Activated naive CD8-positive, alpha-beta T cell treated with anti-CD3 and anti-CD28 coated beads, Interleukin-2, amount 10 ng/mL, durations not matched to agents 7 days and 5 days (primary cell): ENCODE measurements at places on chromosomes 12 and 14. TPM values are rescaled to one million over a fixed set of nuclear protein-coding genes. Genes with fewer than 3 reads are reported as not detected.

DNA sequence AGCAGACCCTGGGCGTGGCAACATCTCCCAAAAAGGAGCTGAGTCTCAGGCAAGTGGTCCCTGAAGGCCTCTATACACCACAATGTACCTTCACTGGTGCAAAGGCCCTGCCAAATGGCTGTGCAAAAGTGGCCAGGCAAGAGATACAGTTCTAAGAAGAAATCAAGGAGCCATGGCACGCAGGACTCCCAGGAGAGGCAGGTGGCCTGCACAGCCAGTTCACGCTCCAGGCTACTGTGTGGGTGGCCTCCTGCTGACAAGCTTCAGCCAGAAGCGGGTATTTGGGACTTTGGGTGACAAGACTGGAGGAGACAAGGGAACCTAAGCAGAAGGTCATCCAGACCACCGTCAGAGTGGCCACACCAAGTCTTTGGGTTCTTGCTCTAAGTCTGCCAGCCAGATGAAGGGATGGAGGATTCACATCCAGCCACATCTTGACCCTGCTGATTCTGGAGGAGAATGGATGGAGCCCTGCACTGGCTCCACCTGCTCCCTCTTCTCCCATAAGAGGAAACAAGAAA, 20.5 kb upstream of the ZFP36L1 start:
- H3K27me3 ChIP-seq = no peaks in the 10 kb centered on the region
- peak overlapping the region; percentile 84 for H3K4me3 ChIP-seq
- H3K27ac ChIP-seq = peak overlapping the region; percentile 89
- peaks cover 30% of the 10 kb centered on the region for H3K4me1 ChIP-seq
- no peak for DNase-seq
- peaks cover 1% of the 10 kb centered on the region for H3K36me3 ChIP-seq

Gene DCN
- not detected for total RNA-seq

DNA sequence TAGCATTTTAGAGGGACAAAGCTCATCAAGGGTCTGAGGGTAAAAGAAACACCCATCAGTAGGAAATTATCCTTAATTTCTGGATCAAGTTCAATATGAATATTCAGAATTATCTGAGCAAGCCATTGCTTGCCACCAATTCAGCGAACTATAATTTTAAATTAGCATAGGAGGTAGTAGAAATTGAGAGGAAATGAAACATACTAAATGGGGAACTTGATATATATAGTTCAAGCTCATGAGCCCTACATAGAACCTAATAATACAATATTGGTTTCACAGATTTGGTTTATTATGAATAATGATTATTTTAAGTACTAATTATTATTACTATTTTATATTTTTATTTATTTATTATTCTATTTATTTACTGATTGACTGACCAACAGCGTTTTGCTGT, 42.1 kb upstream of the GXYLT1 start:
- peaks cover 18% of the 10 kb centered on the region for H3K36me3 ChIP-seq
- no peak overlapping the region for H3K4me3 ChIP-seq
- no peaks in the 10 kb centered on the region for H3K27me3 ChIP-seq

Gene PRICKLE1
- 0.89 TPM for total RNA-seq

DNA sequence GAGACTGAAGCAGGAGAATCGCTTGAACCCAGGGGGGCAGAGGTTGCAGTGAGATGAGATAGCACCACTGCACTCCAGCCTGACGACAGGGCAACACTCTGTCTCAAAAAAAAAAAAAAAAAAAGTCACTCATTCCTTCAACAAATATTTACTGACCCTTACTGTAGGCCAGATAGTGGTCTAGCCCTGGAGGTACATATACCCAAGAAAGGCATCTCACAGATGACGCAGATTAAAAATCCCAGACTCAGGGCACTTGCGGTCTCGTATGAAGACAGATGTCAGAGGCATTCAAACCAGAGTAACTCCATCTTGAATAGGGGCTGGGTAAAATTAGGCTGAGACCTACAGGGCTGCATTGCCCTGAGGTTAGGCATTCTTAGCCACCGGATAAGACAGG, 44.8 kb downstream of the CLMN start:
- H3K27ac ChIP-seq = no peak overlapping the region
- H3K36me3 ChIP-seq = no peaks in the 10 kb centered on the region
- H3K4me1 ChIP-seq = peaks cover 3% of the 10 kb centered on the region
- H3K4me3 ChIP-seq = no peak overlapping the region
- H3K27me3 ChIP-seq = peaks cover 10% of the 10 kb centered on the region

Gene MGP
- total RNA-seq = 0.44 TPM

Gene TMEM30B
- 1.6 TPM for total RNA-seq

Gene B4GALNT1
- 0.65 TPM for total RNA-seq

DNA sequence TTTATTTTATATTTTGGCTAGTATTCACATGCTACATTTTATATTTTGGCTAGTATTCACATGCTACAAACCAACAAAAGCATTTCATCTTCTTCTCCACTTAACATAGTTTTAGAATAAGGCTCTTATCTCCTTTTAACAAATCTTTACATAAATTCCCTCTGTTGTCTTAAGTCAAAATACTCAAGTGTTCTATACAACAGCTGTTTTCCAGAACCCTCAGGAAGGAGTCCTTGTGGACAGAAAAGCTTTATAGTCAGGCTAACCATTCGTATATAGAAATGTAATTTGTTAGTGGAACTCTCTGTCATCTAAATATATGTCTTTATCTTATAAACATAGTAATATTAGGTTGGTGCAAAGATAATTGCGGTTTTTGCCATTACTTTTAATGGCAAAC, 191.0 kb upstream of the FLRT2 start:
- peaks cover 2% of the 10 kb centered on the region for H3K27me3 ChIP-seq
- H3K36me3 ChIP-seq = no peaks in the 10 kb centered on the region
- H3K27ac ChIP-seq = no peak overlapping the region
- no peak for DNase-seq
- no peaks in the 10 kb centered on the region for H3K4me1 ChIP-seq

DNA sequence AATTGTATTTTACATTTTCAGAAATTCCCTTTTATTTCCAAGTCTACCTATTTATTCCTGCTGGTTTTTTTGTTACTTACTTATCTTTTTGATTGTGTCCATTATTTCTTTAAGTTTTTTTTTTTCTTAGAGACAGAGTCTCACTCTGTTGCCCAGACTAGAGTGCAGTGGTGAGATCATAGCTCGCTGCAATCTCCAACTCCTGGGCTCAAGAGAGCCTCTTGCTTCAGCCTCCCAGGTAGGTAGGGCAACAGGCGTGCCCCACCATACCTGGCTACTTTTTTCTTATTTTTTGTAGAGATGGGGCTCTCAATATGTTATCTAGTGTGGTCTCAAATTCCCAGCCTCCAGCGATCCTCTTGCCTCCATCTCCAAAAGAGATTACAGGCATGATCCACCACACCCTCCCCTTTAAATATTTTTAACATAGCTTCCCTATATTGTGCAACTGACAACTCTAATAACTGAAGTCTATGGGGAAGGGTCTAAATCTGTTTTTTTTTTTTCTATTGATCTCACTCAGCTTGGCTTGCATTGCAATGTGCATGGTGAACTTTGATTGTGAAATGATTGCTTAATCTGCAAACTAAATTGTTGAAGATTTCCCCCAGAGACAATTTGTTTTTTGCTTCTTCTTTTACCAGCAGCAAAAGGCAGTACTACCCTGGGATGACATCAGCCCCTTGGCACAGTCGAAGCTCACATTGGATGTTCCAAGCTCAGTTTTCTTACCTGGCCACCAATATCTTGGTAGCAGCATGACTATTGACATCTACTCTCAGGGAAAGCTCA, 25.7 kb upstream of the COCH start:
- DNase-seq = no peak
- H3K27ac ChIP-seq = no peak overlapping the region
- peaks cover 42% of the 10 kb centered on the region for H3K27me3 ChIP-seq
- H3K36me3 ChIP-seq = no peaks in the 10 kb centered on the region

DNA sequence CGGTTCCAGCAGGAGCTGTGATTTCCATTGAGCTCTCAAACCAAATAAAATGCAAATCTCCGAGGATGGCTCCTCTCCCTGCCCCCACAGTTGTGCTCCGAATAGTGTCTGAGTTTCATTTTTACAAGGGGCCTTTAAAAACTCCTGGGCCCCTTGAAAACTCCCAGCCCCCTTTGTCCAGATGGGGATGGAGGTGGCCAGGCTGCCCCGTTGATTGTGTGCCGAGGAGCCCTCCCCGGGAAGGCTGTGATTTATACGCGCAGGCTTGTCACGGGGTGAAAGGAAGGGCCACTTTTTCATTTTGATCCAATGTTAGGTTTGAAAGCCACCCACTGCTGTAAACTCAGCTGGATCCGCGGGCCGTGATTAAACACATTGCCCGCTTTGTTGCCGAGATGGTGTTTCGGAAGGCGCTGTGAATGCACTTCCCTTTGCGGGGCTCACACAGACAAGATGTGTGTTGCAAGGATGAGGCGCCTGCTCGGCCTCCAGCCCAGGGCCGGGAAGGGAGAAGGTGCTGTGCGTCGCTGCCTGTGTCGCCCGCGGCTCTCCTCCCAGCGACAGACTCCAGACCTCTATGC, 98.8 kb downstream of the TMEM132C start:
- no peaks in the 10 kb centered on the region for H3K36me3 ChIP-seq
- H3K4me1 ChIP-seq = no peaks in the 10 kb centered on the region
- DNase-seq = no peak
- peaks cover 12% of the 10 kb centered on the region for H3K27me3 ChIP-seq
- H3K27ac ChIP-seq = no peak overlapping the region

DNA sequence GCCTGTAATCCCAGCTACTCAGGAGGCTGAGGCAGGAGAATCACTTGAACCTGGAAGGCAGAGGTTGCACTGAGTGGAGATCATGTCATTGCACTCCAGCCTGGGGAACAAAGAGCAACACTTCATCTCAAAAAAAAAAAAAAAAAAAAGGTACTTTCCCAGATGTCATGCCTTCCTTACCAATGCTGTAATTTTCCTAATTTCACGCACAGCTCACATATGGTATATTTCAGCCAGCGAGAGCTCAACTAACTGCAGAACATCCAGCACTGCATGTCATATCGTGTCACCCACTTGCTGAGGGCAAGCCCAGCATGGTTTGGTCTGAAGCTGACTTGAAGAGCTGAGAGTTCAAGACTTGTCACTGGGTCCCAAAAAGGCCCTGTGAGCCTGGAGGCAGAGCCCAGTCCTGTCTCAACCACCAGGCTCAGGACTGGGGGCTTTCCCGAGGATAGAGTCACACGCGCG, 29.0 kb downstream of the NFKBIA start:
- H3K27ac ChIP-seq = no peak overlapping the region
- no peaks in the 10 kb centered on the region for H3K36me3 ChIP-seq
- no peaks in the 10 kb centered on the region for H3K4me1 ChIP-seq
- H3K27me3 ChIP-seq = peaks cover 3% of the 10 kb centered on the region

Gene PLEKHH1
- total RNA-seq = 0.68 TPM

GRCh38 chr12:105483691-105484090, 153.2 kb downstream of the C12orf75 start:
- no peak for DNase-seq
- no peaks in the 10 kb centered on the region for H3K36me3 ChIP-seq
- no peak overlapping the region for H3K4me3 ChIP-seq
- no peaks in the 10 kb centered on the region for H3K27me3 ChIP-seq

- DNase-seq = no peak
- no peaks in the 10 kb centered on the region for H3K27me3 ChIP-seq
- H3K4me3 ChIP-seq = no peak overlapping the region
- no peak overlapping the region for H3K27ac ChIP-seq
- peaks cover 44% of the 10 kb centered on the region for H3K4me1 ChIP-seq
Measured at GRCh38 chr14:92678766-92679165, 69.7 kb downstream of the LGMN start.

Gene DHH
- 0.11 TPM for total RNA-seq

- peak overlapping the region; percentile 98 for H3K27ac ChIP-seq
- peaks cover 49% of the 10 kb centered on the region for H3K4me1 ChIP-seq
- peaks cover 4% of the 10 kb centered on the region for H3K36me3 ChIP-seq
- H3K27me3 ChIP-seq = no peaks in the 10 kb centered on the region
Measured at GRCh38 chr12:116136340-116136739, 141.2 kb downstream of the MED13L start.

- H3K27me3 ChIP-seq = peaks cover 4% of the 10 kb centered on the region
- DNase-seq = no peak
- no peak overlapping the region for H3K4me3 ChIP-seq
- peaks cover 9% of the 10 kb centered on the region for H3K4me1 ChIP-seq
Measured at GRCh38 chr12:131095826-131096680, 142.3 kb downstream of the ADGRD1 start.

DNA sequence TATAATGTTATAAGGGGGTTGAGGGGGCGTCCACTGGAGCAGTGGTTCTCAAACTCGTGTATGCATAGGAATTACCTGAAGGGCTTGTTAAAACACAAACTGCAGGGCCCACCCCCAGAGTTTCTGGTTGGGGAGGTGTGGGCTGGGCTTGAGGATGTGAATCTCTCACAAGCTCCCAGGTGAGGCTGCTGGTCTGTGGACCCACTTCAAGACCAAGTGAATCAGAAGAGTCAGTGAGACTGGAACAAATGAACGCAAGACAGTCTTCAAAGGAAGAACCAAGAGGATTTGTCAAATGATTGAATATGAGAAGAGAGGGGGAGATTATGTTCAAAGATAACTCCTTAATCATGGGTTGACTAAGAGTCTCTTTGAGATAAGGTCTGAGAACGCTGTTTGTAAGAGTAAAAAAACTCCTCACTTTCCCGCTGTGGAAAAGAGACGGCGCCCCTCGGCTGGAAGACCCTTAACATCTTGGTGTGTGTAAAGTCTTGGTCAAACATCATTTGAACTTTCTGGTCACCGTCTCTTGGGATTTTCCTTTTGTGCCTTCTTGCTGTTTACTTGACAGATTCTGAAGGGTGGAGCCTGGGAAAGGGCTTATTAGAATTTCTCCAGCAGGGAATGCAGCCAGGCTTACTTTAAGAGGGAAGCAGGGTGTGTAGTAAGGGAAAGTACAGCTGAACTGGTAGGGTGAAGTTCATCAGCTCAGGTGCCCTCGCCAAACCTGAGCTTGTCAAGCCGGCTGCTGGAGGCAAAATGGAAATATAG, 5.3 kb upstream of the FOXN3 start:
- no peaks in the 10 kb centered on the region for H3K27me3 ChIP-seq
- no peak overlapping the region for H3K27ac ChIP-seq
- no peak overlapping the region for H3K4me3 ChIP-seq
- peaks cover 52% of the 10 kb centered on the region for H3K4me1 ChIP-seq

Gene PRPF40B
- 16.5 TPM for total RNA-seq

- no peaks in the 10 kb centered on the region for H3K4me1 ChIP-seq
- H3K36me3 ChIP-seq = peaks cover 42% of the 10 kb centered on the region
- H3K27me3 ChIP-seq = no peaks in the 10 kb centered on the region
- H3K4me3 ChIP-seq = no peak overlapping the region
- DNase-seq = no peak
- H3K27ac ChIP-seq = no peak overlapping the region
Measured at GRCh38 chr14:52006361-52006760, 17.0 kb downstream of the RTRAF start.

Gene RPS29
- 1,762 TPM for total RNA-seq

Gene CEBPE
- total RNA-seq = 2.1 TPM

Gene WSCD2
- total RNA-seq = not detected

Gene RHOJ
- not detected for total RNA-seq

DNA sequence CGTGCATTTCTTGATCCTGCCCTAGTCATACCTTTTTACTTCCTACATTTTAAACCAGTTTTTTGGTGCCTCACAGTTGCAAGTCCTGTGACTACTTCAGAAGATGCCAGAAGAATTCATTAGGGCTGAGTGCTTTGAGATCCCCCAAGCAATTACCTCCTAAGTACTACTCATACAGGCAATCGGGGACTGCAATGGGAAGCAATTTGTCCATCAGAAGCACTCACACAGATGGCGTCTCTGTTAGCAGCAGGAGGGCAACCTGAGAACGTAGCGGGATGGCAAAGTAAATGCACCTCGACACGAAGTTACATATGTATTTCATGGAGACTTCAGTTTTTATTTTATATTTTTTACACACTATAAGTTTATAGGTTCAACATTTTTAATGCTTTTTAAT, 188.3 kb downstream of the CAPZA3 start:
- no peak for DNase-seq
- no peaks in the 10 kb centered on the region for H3K36me3 ChIP-seq
- H3K27ac ChIP-seq = no peak overlapping the region
- H3K27me3 ChIP-seq = no peaks in the 10 kb centered on the region
- H3K4me3 ChIP-seq = no peak overlapping the region
